ENCODE measurements at places on chromosomes 13 and 19.

DNA sequence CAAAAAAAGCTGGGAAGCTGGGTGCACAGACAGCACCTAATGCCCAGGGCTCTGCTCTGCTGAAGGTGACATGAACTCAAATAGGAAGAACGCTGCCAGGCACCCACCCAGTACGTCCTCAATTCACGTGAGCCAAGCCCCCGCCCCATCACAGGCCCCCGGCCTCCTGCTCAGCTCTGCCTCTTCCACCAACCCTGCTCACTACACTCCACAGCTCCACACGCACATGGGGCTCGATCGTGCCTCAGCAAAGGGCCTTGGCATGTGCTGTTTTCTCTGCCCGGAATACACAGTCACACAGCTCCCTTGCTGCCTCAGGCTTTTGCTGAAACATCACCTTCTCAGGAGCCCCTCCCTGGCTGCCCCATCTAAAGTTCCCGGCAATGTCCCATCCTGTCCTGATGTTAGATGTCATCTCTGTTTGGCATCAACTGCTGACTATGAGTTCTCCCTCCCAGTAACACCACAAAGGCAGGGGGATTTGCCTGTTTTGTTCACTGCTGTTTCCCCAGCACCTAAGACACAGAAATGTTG, 2.3 kb downstream of the ATP13A1 start:
- DNase-seq, result no peak

- DNase-seq, result no peak
Observed at GRCh38 chr13:72462726-72463125, 264.7 kb downstream of the MZT1 start.

- DNase-seq, result no peak
Observed at GRCh38 chr13:26247608-26248007, 6.3 kb upstream of the CDK8 start.

- no peak for DNase-seq
Observed at GRCh38 chr13:25908366-25908765, 143.4 kb downstream of the SHISA2 start.

GRCh38 chr19:50968716-50969412, 527 bp downstream of the KLK6 start:
- no peak for DNase-seq

DNA sequence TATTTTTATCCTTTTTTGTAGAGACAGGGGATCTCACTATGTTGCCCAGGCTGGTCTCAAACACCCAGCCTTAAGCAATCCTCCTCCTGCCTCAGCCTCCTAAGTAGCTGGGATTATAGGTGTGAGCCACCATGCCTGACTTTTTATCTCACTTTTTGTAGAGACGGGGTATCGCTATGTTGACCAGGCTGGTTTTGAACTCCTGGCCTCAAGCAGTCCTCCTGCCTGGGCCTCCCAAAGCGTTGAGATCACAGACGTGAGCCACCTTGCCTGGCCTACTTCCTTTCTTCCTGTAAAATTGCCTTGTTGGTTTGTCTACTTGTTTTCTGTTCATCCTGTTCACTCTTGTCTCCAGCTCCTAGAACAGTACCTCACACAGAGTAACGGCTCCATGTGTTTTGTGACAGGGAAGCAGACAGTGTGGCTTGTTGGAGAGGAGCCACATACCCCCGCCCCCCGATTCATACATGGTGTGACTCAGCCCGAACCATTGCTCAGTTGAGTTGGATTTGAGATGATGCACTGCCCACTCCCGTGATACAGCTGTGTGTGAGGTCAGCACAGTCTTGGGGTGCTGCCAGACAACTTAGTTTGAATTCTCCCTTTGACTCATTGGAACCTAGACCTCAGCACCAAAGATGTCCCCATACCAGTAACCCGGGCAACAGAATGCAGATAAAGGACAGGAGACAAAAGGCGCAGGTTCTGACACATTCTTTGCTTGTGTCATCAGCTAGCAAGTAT, 34.2 kb downstream of the GPR42 start:
- no peak for DNase-seq

DNA sequence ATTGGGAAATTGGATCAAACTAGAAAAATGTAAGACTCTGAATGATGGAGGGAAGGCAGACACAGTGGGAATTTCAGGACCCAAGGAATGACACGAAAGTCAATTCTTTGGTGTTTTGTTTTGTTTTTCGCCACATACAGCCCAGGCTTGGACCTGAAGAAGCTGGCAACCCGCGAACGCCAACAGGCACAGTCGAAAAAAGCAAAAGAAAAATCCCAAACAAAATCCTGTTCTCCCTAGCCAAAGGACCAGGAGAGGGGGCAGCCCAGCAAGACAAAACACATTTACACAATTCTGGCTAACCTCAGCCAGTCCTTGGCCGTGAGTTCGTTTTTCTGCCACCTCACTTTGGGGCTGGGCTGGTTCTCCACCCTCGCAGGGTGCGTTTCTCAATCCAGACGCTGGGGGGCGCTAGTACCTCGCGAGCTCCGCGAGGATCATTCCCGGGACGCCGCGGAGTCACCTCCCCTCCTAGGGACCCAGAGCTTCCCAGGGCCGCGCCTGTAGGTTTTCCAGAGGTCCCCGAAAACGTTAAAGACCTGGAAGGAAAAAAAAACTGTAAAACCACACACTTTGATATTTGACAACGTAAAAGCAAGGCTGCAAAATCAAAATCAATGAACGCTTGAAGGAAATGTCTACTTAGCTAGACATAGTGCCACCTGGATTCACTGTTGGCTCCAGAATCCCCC, 34.9 kb upstream of the TPM4 start:
- peak; percentile 71 for DNase-seq

DNA sequence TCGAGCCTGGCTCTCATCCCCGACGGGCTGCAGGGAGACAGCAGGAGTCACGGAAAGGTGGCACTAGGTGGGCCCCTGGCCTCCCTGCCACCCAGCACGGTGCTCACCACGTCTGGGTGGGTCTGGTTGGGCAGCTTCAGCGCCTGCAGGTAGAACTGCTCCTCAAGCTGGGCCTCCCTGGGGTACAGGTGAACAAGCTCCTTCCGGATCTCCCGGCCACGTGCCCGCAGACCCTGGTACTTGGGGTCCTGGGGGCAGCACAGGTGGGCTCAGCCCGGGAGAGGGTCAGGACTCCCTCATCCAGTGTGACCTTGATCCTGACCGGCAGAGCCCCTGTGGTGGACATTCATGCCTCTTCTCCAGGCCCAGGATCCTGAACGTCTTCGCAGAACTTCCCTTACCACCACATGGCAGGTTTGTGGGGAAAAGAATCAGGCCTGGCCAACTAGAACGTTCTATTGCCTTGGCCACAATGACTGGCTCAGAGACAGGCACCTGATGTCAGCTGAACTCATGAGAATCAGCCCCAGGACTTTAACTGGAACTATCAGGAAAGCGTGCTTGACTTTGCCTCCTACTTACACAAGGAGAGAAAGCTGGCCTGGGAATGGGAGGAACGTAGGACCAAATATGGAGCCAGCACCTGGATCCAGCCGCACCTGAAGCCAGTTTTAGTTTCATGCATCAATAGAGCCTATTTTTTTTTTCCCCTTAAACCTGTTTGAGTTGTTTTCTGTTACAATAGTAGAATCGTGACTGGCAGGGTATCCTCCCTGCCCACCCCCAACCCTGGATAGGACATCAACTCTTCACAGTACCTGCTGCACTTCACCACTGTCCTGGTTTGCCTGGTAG, 8.9 kb downstream of the SARS2 start:
- no peak for DNase-seq

All from stimulated activated CD4-positive, alpha-beta T cell treated with anti-CD3 and anti-CD28 coated beads, TNF-alpha, amount 100 ng/mL, for 1 hour (primary cell).